ENCODE measurements at places on chromosomes 1 and 21.

DNA sequence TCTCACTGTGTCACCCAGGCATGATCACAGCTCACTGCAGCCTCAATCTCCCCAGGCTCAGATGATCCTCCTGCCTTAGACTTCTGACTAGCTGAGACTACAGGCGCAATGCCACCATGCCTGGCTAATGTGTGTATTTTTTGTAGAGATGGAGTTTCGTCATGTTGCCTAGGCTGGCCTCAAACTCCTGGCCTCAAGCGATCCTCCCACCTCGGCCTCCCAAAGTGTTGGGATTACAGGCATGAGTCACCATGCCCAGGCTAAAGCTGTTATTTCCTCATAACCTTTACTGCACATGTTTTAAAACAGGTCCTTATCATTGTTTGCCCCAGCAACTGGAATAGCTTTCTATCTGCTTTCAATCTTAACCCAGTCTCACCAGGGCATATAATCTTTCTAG is 2.9 kb downstream of the SARS1 start:
- no peaks in the 10 kb centered on the region for H3K27me3 ChIP-seq
- H3K4me1 ChIP-seq: peaks cover 20% of the 10 kb centered on the region
- peaks cover 21% of the 10 kb centered on the region for H3K36me3 ChIP-seq
- DNase-seq: no peak
- H3K27ac ChIP-seq: no peak overlapping the region
- H3K4me3 ChIP-seq: no peak overlapping the region

DNA sequence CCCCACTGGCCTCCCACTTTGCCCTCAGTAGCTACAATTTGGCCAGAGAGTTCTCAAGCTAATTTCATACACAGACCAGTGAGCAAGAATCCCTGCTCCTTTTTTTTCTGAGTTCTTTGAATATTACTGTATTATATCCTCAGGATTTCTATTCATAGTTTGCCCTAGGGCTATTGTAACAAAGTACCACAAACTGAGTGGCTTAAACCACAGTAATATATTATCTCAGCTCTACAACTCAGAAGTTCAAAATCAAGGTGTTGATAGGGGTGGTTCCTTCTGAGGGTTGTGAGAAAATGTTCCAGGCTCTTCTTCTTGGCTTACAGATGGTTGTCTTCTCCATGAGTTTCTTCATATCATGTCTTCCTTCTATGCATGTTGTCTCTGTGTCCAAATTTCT is 289.4 kb upstream of the ESRRG start:
- H3K27me3 ChIP-seq: no peaks in the 10 kb centered on the region
- H3K4me1 ChIP-seq: peaks cover 8% of the 10 kb centered on the region
- no peaks in the 10 kb centered on the region for H3K36me3 ChIP-seq
- no peak for DNase-seq
- no peak overlapping the region for H3K4me3 ChIP-seq
- no peak overlapping the region for H3K27ac ChIP-seq

GRCh38 chr1:93738075-93738622 is 56.5 kb upstream of the BCAR3 start:
- H3K27me3 ChIP-seq: no peaks in the 10 kb centered on the region
- peaks cover 45% of the 10 kb centered on the region for H3K4me1 ChIP-seq
- peak overlapping the region; percentile 94 for H3K27ac ChIP-seq

DNA sequence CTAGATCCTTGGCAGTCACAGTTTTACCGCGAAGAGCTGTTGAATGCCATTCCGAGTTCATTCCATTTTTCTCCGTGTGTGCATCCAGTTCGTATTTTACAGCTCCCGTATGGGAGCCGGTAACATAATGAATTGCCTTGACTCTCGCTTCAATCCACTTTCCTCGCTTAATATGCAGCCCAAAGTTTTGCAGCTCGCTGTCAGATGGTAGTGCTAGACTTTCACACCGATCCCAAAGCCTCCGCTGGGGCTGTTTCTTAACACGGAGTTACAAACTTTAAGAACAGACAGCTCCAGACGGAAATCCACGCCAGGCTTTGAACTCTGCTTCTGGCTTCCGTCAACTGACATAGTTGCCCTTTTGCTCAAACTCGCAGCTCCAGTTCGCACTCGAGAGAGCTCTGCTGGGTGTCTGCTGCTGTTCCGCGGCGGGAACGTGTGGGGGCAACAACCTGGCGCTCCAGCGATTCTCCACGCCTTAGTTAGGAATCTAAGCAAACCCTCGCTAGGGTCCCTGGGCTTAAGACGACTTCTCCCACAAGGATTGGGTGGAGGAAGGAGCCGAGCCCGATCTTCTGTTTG is 3.5 kb upstream of the ARID1A start:
- peak overlapping the region; percentile 94 for H3K27ac ChIP-seq
- H3K36me3 ChIP-seq: no peaks in the 10 kb centered on the region
- no peaks in the 10 kb centered on the region for H3K27me3 ChIP-seq
- H3K4me3 ChIP-seq: peak overlapping the region; percentile 87

GRCh38 chr1:61435226-61435625 is 289.7 kb downstream of the TM2D1 start:
- DNase-seq: no peak
- peaks cover 13% of the 10 kb centered on the region for H3K4me1 ChIP-seq
- no peaks in the 10 kb centered on the region for H3K36me3 ChIP-seq
- no peak overlapping the region for H3K4me3 ChIP-seq
- no peaks in the 10 kb centered on the region for H3K27me3 ChIP-seq
- H3K27ac ChIP-seq: no peak overlapping the region

DNA sequence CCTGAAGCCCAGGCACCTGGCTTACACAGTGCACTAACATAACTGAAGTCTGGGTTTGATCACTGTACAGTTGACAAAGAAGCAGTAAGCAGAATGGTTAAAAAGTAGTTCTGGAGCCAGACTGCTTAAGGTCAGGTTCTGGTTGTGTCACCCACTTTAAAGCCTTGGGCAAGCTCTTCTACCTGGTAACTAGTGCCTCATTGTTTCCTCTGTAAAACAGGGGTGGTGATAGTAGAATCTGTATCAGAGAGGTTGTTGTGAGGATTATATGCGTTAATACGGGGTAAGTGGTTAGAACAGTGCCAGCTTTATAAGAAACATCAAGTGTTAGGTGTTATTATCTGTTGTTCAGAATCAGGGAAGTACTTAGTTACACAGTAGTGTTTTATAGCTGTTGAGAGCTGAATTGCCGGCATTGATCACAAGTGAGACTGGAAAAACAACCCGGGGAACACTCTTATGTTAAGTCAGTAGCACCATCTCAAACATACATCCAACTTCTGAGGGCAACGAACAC is 3.7 kb downstream of the BACH1 start:
- no peaks in the 10 kb centered on the region for H3K27me3 ChIP-seq
- H3K27ac ChIP-seq: peak overlapping the region; percentile 100
- H3K36me3 ChIP-seq: no peaks in the 10 kb centered on the region
- H3K4me3 ChIP-seq: peak overlapping the region; percentile 94

DNA sequence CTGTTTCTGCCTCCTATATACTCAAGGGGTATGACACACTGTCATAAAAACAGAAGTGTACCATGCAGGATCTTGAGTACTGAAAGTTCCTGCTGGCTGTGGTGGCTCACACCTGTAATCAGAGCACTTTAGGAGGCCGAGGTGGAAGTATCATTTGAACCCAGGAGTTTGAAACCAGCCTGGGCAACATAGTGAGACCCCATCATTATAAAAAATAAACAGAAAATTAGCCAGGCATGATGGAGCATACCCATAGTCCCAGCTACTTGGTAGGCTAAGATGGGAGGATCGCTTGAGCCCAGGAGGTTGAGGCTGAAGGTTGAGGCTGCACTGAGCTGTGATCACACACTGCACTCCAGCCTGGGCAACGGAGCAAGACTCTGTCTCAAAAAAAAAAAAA is 20.1 kb downstream of the ERI3 start:
- H3K27ac ChIP-seq: no peak overlapping the region
- H3K4me1 ChIP-seq: peaks cover 6% of the 10 kb centered on the region

DNA sequence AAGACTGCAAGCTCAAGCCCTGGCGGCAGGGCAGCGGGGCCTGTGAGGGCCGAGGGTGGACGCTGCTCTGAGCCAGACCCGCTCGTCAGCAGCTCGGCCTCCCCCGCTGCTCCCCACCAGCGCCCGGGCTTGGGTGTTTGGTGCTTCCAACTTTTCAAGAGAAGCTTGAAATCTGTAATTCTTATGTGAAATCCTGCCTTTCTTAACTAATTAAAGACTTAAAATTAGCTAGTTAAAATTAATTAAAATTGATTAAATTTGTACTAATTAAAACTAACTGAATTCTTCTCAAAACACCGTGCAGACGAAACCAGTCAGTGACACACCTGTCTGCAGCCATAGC is 14.0 kb upstream of the SLC19A1 start:
- H3K36me3 ChIP-seq: no peaks in the 10 kb centered on the region
- H3K4me1 ChIP-seq: no peaks in the 10 kb centered on the region

- no peak overlapping the region for H3K27ac ChIP-seq
- no peak for DNase-seq
- peaks cover 44% of the 10 kb centered on the region for H3K4me1 ChIP-seq
- H3K36me3 ChIP-seq: peaks cover 5% of the 10 kb centered on the region
- H3K4me3 ChIP-seq: no peak overlapping the region
These were observed 38.2 kb downstream of the SLC9A1 start for GRCh38 chr1:27116697-27117096.

DNA sequence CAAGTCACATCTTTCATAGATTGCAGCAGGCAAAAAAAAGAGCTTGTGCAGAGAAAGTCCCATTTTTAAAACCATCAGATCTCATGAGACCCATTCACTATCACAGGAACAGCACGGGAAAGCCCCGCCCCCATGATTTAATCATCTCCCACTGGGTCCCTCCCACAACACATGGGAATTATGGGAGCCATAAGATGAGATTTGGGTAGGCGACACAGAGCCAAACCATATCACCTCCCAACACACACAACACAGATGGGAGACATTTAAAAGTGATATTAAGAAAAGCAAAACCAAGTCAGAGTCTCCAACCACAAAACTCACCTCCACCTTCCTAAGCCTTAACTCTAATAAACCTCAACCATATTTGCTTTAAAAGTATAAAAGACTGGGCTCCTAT is 61.5 kb upstream of the TIAM1 start:
- no peak for DNase-seq
- H3K27ac ChIP-seq: no peak overlapping the region
- no peak overlapping the region for H3K4me3 ChIP-seq
- H3K4me1 ChIP-seq: no peaks in the 10 kb centered on the region
- H3K27me3 ChIP-seq: no peaks in the 10 kb centered on the region

DNA sequence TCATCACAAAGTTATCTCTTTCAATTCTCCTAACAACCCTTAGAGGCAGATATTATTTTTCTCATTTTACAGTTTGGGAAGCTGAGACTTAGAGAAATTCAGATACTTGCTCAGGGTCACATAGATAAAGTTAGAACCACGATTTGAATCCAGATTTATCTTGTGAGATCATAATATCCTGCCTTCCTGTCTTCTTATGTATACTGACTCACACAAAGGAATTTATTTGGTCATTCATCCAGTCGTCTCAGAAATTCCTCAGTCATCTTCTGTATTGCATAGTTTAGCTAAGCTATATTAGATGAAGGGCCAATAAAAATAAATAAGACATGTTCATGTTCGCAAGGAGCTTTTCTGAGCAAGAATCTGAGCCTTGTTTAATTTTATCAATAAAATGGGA is 35.8 kb upstream of the RUNX1 start:
- DNase-seq: peak; percentile 61
- H3K27ac ChIP-seq: peak overlapping the region; percentile 79
- no peaks in the 10 kb centered on the region for H3K36me3 ChIP-seq
- no peaks in the 10 kb centered on the region for H3K27me3 ChIP-seq
- H3K4me3 ChIP-seq: no peak overlapping the region
- H3K4me1 ChIP-seq: peaks cover 39% of the 10 kb centered on the region
